ENCODE measurements at places on chromosomes 2 and 18.

DNA sequence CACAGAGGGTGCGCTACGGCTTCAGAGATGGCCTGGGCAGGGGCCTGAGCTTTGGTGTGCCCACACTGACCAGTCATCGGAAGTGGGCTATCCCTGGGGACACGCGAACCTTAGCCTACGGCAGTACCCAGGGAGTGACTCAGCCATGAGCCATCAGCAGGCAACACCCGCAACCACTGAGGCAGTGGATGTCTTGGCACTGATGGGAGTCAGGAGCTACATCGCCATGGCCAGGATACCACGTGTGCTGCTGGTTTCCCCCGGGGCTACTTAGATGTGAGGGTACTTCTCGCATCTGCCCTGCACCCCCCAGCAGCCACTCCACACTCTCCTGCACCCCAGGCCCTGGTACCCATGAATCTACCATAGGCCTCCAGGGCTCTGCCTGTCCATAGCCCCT, 12.8 kb upstream of the HPCAL1 start:
- DNase-seq = no peak

GRCh38 chr2:11481789-11482472, 16.0 kb upstream of the E2F6 start:
- DNase-seq = no peak

DNA sequence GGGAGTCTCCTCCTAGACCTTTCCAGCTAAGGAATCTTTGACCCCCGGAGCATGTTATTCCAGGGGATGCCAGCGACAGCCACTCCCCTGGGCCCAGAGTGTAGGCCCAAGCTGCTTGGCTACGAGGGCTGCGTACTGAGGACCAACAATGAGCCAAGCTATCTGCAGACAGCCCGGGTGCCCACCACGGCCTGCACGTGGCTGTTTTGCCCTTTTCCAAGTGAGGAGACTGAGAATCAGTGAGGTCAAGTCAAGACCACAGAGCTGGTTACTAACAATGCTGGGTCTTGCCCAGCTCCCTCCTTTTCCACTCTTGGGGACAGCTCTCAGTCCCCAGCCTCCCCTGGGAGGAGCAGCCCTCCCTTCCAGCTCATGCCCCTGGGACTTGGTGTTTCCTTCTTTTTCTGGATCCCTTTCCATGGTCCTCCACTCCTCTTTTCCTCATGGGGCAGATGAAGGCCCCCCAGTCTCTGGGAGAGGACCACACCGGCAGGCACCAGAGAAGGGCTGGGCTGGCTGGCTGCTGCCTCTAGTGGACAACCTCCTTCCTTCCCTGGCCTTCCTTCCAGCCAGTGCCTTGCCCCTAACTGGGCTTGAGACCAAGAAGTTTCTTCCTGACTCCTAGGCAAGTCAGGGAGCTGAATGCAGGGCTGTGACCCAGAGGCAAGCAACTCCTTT, 550 bp upstream of the MALL start:
- DNase-seq = no peak

- no peak for DNase-seq
These were observed 14.6 kb downstream of the TMSB10 start for GRCh38 chr2:84919885-84920580.

- DNase-seq = no peak
These were observed 146.6 kb downstream of the MAP4K4 start for GRCh38 chr2:101844055-101844635.

- no peak for DNase-seq
These were observed 90.3 kb downstream of the TMEM163 start for GRCh38 chr2:134628453-134628852.

GRCh38 chr2:237615631-237616249, 11.6 kb upstream of the LRRFIP1 start:
- DNase-seq = no peak

- no peak for DNase-seq
These were observed 260.0 kb upstream of the SIX2 start for GRCh38 chr2:45269149-45269793.

DNA sequence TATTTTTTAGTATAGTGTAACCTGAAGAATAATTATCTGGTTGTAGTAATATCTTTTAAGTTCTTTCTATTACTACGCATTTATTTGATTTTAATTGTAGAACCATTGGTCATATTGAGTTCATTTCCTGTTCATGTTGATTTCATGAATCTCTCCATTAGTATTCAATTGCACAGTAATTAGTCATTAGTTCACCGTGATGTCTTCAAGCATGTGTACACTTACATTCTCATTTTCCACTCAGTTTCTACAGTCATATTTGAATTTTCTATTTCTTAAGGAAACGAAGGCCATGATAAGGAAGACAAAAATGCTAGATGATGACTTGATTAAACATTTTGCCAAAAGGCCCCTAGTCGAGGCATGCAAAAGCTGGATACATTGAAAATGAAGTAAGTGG, 333.7 kb upstream of the FANCL start:
- no peak for DNase-seq

- DNase-seq = no peak
These were observed 46.7 kb downstream of the RPL37A start for GRCh38 chr2:216545359-216545758.

- no peak for DNase-seq
These were observed 1.5 kb downstream of the SMCHD1 start for GRCh38 chr18:2656981-2657512.

GRCh38 chr2:197273485-197273884, 37.1 kb downstream of the ANKRD44 start:
- DNase-seq = no peak

GRCh38 chr2:222430681-222431080, 6.3 kb downstream of the SGPP2 start:
- no peak for DNase-seq

DNA sequence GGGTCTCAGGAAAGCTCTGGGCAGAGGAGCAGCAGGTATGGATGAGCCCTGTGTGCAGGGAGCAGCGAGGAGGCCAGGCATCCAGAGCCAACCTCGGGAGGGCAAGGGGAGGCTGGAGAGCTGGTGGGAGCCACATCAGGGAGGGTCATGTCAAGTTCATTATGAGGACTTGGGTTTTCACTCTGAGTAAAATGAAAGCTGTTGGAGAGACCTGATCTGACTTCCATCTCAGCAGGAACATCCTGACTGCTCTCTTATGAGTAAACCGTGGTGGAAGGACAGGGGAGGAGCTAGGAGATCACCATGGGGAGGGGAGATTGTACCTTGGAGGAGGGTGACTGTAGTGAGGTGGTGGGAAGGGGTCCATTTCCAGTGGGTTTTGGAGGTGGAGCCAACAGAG, 209.8 kb downstream of the LDLRAD4 start:
- DNase-seq = no peak

GRCh38 chr2:151475071-151475470, 65.4 kb downstream of the RIF1 start:
- no peak for DNase-seq

DNA sequence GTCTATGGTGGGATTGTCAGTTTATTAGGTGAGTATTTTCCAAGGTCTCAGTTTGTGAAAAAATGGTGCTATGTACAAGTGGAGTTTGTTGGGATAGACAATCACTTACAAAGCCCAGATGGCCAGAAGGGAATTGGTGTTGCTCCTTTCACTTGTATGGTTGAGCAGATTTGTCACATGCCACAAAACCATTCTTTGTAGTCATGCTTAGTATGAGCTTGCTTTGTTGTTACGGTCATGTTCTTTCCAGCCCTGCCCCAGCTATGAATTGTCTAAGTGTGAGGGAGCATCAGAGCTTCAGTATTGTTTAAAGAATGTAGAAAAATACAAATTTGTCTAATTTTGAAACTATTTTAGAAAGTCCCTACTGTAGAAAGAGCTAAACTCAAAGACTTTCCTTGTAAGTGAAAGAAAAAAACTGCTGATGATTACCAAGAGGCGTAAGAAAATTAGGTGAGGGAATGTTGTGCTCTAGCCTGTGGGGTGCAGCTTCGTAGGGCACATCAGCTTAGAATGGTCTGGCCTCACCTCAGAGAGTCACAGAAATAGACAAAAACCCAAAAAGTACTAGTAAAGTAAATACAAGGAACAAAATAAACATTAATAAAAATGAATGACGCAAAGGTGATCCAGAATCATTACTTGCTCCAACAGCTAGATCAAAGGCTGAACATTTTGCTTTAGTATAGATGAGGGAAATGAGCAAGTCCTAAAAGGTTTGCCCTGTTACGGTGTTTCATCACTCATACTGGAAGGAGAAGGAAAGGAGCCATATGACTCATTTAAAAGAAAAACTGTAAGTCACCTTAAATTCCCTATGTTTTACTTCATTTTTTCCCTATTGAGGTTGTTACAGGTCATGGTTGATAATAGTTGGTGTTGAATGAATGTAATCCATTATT, 9.2 kb downstream of the TGIF1 start:
- no peak for DNase-seq

DNA sequence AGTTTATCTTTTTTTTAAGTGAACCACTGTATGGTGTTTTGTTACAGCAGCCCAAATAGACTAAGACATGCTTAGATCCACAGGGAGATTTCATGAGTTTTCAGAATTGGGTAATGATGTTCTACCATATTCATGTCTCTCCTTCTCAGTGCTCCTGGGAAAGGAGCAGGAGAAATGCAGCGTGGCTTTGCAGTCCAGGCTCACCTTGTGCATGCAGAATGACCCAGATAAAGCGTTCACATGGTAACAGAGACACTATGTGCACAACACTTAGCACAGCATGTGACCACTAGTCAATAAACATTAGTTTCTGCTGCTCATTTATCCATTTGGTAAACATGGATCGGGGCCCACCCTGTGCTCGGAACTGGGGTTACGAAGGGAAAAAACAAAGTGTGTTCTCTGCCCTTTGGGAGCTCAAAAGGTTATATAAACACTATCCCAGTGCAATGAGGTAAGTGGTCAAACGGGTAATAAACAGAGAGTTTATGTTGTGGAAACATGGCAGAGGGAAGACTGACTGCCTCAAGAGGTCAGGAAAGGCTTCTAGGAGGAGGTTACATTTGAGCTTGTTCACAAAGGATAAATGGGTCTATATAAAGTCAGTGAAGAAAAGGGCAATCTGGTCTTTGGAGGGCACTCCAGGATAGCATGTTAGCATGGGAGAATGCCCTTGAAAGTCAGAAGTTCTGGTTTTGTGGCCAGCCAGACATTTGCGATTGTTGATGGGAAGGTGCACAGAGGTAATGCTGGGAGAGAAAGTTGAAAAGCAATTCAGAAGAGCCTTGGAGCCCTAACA, 299.2 kb downstream of the TDRD15 start:
- DNase-seq = no peak

DNA sequence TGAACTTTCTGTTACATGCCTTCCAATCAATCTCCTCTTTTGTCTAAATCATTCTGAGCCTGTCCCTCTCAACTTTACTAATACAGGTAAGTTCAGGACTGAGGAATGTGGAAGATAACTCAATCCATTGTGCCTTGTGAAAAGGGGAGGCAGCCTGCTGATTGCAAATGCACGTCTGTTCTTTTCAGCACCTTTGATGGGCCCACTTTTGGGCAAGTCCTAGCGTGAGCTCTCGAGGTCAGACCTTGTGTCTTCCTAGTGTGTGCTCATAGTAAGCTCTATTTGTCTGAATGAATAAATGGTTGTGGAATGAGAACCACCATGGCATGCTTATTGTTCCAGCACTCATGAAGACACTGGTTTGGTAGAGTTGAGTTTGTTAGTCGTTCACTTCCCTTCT, 50.4 kb upstream of the REL start:
- DNase-seq = no peak

- DNase-seq = no peak
These were observed 83.8 kb downstream of the FAM117B start for GRCh38 chr2:202718614-202719013.

DNA sequence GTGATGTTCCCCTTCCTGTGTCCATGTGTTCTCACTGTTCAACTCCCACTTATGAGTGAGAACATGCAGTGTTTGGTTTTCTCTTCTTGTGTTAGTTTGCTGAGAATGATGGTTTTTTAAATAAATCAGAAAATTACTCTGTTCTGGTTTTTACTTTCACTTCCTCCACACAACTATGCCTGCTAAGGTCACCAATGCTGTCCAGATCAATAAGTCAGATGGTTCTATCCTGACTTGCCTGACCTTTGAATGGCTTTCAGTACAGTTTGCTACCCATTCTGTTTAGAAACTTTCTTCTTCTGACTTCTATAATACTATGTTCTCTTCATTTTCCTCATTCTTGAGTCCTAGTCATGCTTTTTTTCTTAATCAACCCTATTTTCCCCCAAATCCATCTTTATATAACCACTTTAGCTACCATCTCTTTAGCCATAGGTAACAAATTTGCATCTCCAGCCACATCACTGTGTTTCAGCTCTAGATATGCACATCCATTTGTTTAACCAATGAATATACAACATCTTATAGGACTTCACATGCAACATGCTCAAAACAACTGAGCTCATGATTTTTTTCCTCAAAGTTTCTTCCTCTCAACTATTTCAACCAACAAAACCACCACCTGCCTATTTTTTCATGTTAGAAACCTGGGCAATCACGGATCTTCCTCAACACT, 58.8 kb upstream of the SLC38A11 start:
- no peak for DNase-seq

- DNase-seq = no peak
These were observed 347.6 kb upstream of the VRK2 start for GRCh38 chr2:57698935-57699449.

- DNase-seq = no peak
These were observed 59.9 kb upstream of the CERS6 start for GRCh38 chr2:168396131-168396530.

DNA sequence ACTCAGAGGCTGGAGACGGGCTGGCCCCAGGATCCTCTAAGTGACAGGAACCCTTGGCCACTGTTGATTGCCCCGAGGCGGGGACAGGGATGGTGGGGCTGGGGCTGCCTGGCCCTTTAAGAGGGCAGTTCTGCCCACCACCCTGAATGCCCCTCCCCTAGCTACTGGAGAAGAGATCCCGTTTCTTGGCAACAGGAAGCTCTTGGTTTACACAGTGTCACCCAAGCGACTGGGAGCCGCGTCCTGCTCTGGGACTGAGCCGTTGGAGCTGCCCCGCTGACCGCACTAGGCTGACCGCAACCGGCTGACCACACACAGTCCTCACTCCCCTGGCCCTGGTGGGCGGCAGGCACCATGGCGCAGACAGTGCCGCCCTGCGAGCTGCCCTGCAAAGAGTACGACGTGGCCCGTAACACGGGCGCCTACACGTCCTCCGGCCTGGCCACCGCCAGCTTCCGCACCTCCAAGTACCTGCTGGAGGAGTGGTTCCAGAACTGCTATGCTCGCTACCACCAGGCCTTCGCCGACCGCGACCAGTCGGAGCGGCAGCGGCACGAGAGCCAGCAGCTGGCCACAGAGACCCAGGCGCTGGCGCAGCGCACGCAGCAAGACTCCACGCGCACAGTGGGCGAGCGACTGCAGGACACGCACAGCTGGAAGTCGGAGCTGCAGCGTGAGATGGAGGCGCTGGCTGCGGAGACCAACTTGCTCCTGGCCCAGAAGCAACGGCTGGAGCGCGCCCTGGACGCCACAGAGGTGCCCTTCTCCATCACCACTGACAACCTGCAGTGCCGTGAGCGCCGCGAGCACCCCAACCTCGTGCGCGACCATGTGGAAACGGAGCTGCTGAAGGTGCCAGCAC, at the start of gene TEKT4:
Gene TEKT4, plus strand, starts transcription at position 205 of the 862 bp plus-strand sequence. Its CDS starts 150 bp downstream, at position 355.
- no peak for DNase-seq

Data from stimulated activated CD8-positive, alpha-beta memory T cell treated with anti-CD3 and anti-CD28 coated beads, Interleukin-15, amount 100 ng/mL, for 4 hours (primary cell).